ENCODE measurements at places on chromosomes 1 and 21. TPM values are rescaled to one million over a fixed set of nuclear protein-coding genes. Genes with fewer than 3 reads are reported as not detected.

The TNFAIP8L2 gene
- 1.2 TPM for polyA plus RNA-seq

The S100A2 gene
- 6.2 TPM for polyA plus RNA-seq

The NAXE gene
- 84.1 TPM for polyA plus RNA-seq

The KRTAP10-5 gene
- not detected for polyA plus RNA-seq

The SELE gene
- 0.81 TPM for polyA plus RNA-seq

The AADACL3 gene
- polyA plus RNA-seq: not detected

The ATP6V1G3 gene
- polyA plus RNA-seq: 5.8 TPM

The LDLRAP1 gene
- 14.7 TPM for polyA plus RNA-seq

The CLEC20A gene
- 0.63 TPM for polyA plus RNA-seq

The RBBP5 gene
- polyA plus RNA-seq: 21.3 TPM

The ENAH gene
- polyA plus RNA-seq: 125 TPM

The CD160 gene
- polyA plus RNA-seq: 0.82 TPM

The TINAGL1 gene
- 38.5 TPM for polyA plus RNA-seq

- DNase-seq: no peak
These were observed 77.5 kb downstream of the PUM1 start for GRCh38 chr1:30988045-30988444.

DNA sequence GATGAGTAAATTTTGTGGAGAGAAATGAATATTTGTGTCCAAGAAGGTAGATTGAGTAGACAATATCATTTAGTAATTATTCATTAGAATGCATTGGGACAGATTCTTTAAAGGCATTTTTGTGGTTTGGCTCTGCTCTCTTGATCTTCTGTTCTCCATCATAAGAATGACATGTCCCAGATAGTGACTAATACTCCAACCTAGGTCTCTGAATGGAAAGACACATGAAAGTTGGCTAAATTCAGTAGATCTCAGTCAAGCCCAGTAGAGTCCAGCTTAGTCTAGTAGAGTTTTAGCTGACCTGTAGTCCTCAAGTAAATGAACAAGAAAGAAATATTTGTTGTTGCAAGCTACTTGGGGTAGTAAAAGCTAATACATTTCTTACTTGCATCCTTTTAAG lies 61.8 kb upstream of the DNAH14 start:
- no peak for DNase-seq

- DNase-seq: no peak
These were observed 22.4 kb upstream of the CHRM3 start for GRCh38 chr1:239363930-239364329.

DNA sequence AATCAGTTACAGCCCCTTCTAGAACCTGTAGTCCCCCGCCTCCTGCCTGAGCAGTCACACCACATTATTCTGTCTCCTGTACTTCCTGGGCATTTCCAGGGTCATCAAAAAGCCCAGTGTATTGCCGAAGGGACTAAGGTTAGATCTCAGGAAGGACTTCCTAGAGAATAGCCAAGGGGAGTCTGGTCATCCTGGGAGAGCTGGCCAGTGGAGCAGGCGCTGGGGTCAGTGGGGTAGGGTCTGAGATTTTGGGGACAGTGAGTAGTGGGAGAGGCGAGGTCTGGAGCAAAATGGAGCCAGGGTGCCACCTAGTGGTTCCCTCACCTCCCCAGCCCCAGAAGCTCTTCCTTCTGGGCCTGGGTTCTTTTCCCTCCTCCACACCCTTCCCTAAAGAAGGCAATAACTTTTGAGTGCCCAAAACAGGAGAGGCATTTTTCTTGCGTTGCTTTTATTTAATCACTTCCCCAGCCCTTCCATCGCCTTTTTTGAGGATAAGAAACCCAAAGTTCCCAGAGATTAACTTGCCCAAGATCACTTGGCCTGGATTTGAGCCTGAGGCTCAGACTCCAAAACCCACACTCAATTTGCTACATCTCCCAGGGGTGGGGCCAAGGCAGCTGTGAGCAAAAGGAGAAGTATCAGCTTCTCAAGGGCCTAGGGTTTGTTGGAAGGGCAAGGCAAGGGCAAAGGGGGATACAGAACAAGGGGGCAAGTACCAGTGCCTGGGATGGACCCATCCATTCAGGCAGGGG lies 7.3 kb upstream of the PMVK start:
- no peak for DNase-seq

DNA sequence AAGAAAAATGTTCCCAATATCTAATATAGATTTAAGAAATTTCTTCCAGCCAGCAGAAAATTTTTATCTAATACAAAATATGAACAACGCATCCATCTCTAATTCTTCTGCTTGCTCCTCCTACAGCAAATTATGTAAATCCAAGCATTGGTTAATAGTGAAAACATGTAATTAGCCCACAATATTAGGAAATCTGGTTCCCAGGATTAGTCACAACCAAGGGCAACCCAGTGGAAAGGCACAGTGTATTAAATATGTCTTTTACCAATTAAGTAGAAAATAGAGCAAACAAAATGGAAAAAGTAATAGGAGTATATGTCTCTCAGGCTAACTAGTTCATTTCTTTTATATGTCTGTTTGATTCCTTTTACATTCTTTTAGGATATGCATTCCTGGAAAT lies 59.4 kb upstream of the IFI44L start:
- DNase-seq: no peak

DNA sequence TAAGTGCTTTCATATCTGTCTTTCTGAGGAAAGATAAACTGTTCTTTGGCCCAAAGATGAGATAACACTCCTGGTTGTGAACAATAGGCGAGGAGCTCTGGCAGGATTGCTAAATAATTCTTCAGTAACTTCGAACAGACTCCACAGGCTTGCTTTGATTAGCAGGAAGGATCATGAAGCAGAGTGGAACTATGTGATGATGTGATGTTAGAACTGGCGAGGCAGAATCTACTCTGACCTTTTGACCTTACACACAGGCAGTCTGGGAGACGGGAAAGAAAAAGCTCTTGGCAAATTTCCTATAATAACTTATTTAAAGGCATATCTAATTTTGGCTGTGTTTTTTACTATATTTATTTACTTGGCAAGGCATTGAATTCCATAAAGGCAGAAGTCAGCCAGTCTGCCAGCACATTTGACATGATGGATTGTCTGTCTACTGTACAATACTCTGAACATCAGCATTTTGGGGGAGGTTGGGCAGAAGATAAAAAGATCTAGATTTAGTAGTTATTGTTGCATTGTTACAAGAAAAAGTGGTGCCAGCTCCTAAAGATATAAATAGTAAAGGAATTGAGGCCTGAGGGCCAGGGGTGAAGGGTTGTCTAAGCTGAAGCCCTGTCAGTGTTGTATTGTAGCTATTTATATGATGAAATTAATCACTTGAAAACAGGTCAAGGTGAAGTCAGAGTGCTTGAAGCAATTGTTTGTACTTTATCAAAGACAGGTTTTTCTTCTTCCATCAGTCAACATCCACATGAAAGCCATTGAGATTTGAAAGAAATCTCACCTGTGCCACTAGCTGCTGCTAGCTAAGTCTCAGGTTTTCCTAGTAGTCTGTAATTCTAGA lies 708.8 kb downstream of the LTN1 start:
- peak; percentile 31 for DNase-seq

DNA sequence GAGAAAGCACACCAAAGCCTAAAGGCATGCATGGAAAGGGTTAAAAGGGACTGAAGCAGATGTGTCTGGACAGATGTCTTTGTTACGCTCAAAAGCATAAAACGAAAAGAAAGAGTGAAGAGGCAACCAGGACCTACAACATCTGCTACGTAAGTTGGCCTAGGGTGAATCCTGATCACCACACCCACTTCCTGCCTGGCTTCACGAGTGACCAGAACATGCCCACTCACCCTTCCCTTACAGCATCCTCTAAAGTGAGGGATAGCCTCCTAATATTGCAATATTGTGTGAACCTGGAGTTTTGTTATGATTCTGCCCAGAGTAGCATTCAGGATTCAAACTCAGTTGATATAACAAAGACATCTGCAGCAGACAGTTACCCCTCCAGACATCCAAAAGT lies 10.6 kb upstream of the OLIG2 start:
- no peak for DNase-seq

DNA sequence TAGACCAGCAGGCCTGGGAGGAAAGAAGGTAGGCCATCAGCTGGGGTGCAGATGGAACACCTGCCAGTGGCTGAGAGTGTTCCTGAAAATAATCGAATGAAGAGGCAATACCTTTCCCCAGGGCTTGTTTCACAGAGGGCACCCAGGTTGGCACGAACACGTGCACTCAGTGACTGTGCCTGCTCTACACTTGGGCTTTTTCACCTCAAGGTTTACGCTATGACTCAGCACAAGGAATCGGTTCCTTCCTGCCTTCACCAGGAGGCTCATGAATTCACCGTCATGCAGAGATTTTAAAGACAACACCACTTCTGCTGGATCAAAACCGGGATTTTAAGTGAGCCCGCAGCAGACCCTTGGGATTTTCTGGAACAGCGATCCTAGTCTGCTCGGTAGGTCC lies 118.5 kb upstream of the ADAR start:
- DNase-seq: no peak

- DNase-seq: no peak
These were observed at the start of gene CD164L2 for GRCh38 chr1:27383039-27383605. Gene CD164L2, minus strand, starts transcription at chr1:27383333. Its CDS starts 94 bp downstream, at chr1:27383239.
